ENCODE measurements at places on chromosomes 4 and X. TPM values are rescaled to one million over a fixed set of nuclear protein-coding genes. Genes with fewer than 3 reads are reported as not detected.

- no peak for DNase-seq
- H3K36me3 ChIP-seq = no peaks in the 10 kb centered on the region
Measured at GRCh38 chr4:90537491-90537890, 410.3 kb downstream of the CCSER1 start.

Gene PITX2
- 17.4 TPM for total RNA-seq

Gene PLXNA3
- 89.7 TPM for total RNA-seq

DNA sequence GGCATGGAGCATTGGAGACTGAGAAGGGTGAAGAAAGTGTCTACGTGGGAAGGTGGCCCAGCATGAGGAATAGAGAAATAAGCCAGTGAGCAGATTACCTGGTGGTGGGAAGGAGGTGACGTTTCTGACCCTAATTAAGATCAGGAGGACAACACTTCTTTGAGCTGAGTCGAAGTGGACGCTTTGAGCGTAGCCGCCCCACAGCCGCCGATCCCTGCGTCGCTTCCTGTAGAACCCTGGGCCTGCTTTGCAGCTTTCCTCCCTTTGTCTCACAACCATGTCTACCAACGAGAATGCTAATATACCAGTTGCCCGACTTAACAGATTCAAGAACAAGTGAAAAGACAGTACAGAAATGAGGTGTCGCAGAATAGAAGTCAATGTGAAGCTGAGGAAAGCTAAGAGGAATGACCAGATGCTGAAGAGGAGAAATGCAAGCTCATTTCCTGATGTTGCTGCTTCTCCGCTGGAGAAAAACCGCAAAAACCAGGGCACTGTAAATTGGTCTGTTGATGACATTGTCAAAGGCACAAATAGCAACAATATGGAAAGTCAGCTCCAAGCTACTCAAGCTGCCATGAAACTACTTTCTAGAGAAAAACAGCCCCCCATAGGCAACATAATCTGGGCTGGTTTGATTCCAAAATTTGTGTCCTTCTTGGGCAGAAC lies 6.4 kb upstream of the ANTXR2 start:
- no peak for DNase-seq
- peaks cover 7% of the 10 kb centered on the region for H3K36me3 ChIP-seq
- H3K27ac ChIP-seq = no peak overlapping the region
- no peaks in the 10 kb centered on the region for H3K27me3 ChIP-seq
- peaks cover 72% of the 10 kb centered on the region for H3K4me1 ChIP-seq

GRCh38 chrX:22629105-22629725 lies 356.5 kb downstream of the CBLL2 start:
- DNase-seq = peak; percentile 51
- no peaks in the 10 kb centered on the region for H3K27me3 ChIP-seq
- no peaks in the 10 kb centered on the region for H3K36me3 ChIP-seq
- H3K4me1 ChIP-seq = peaks cover 23% of the 10 kb centered on the region
- H3K27ac ChIP-seq = peak overlapping the region; percentile 59

GRCh38 chrX:18753631-18754030 lies 46.2 kb downstream of the PPEF1 start:
- DNase-seq = no peak
- H3K27ac ChIP-seq = no peak overlapping the region
- H3K27me3 ChIP-seq = peaks cover 7% of the 10 kb centered on the region
- no peaks in the 10 kb centered on the region for H3K4me1 ChIP-seq

Gene SLC4A4
- total RNA-seq = 22.6 TPM

- H3K4me3 ChIP-seq = no peak overlapping the region
- H3K36me3 ChIP-seq = no peaks in the 10 kb centered on the region
- no peak overlapping the region for H3K27ac ChIP-seq
- H3K4me1 ChIP-seq = peaks cover 9% of the 10 kb centered on the region
Measured at GRCh38 chr4:169054879-169055278, 44.8 kb upstream of the CBR4 start.

GRCh38 chr4:98939438-98939837 lies 10.5 kb upstream of the EIF4E start:
- H3K4me3 ChIP-seq = no peak overlapping the region
- no peaks in the 10 kb centered on the region for H3K36me3 ChIP-seq
- H3K27ac ChIP-seq = peak overlapping the region; percentile 58

Gene IL15
- 2.0 TPM for total RNA-seq

DNA sequence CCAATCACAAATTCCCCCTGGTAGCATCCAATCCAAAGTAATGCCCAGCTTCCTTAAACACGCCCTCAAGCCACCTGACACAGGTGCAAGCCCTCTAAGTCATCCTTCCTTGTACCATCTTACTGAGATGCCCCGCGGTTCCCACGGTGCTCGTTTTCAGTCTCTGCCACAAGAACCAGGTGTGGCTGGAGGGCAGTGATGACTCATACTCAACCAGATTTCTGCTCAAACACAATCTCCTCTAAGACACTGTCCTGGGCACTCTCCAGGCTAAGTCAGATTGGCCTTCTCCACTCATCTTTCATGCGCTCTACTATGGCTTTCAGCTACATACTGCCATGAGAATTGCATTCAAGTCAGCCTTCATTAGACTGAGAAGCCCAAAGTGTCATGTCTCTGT lies 3.5 kb downstream of the SH3KBP1 start:
- peaks cover 51% of the 10 kb centered on the region for H3K4me1 ChIP-seq
- no peaks in the 10 kb centered on the region for H3K27me3 ChIP-seq
- no peak overlapping the region for H3K4me3 ChIP-seq
- H3K36me3 ChIP-seq = no peaks in the 10 kb centered on the region
- no peak overlapping the region for H3K27ac ChIP-seq

DNA sequence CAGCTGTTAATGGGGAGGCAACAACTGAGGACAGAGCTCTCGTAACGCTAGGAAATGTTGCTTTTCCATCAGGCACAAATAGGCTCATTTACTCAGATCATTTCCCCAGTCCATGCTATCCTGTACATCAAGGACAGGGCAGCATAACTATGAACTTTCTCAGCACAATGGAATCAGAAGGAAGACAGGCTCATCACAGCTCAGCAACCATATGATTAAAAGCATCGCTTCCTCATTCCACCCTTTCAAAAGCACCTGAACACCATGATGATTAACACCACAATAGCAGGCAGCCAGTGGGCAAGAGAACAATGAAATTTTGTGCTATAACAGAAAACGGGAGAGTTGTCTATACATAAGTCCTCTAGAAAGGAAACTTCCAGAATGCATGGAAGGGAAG lies 297.8 kb downstream of the ZNF674 start:
- H3K27ac ChIP-seq = no peak overlapping the region
- peaks cover 20% of the 10 kb centered on the region for H3K4me1 ChIP-seq
- H3K27me3 ChIP-seq = peaks cover 8% of the 10 kb centered on the region

GRCh38 chr4:175451238-175451965 lies 360.7 kb downstream of the GPM6A start:
- no peak overlapping the region for H3K4me3 ChIP-seq
- no peak overlapping the region for H3K27ac ChIP-seq
- H3K4me1 ChIP-seq = peaks cover 11% of the 10 kb centered on the region
- H3K27me3 ChIP-seq = peaks cover 3% of the 10 kb centered on the region

DNA sequence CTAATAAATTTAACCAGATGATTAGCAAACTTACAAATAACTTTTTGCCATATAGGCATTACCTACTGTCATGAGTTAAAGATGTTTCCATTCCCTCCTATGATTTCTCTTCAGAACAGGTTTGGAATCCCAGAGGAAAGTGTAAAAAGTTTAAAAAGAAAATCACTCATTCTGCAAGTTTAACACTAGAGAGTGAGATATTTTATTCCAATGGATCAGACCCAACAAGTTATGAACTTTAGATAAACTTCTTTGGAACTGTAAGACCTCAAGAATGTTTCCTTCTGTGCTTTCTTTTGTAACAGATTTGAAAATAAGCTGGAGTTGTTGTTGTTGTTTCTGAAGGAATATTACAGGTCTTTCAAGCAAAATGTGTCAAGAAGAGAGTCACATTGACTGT lies 51.6 kb downstream of the PPP3CA start:
- H3K4me3 ChIP-seq = no peak overlapping the region
- H3K27ac ChIP-seq = no peak overlapping the region
- peaks cover 15% of the 10 kb centered on the region for H3K4me1 ChIP-seq
- no peak for DNase-seq
- H3K36me3 ChIP-seq = no peaks in the 10 kb centered on the region

GRCh38 chr4:2059726-2060602 lies 837 bp downstream of the NAT8L start:
- no peak overlapping the region for H3K27ac ChIP-seq
- H3K4me3 ChIP-seq = no peak overlapping the region
- no peaks in the 10 kb centered on the region for H3K36me3 ChIP-seq

Gene HSD17B13
- not detected for total RNA-seq

DNA sequence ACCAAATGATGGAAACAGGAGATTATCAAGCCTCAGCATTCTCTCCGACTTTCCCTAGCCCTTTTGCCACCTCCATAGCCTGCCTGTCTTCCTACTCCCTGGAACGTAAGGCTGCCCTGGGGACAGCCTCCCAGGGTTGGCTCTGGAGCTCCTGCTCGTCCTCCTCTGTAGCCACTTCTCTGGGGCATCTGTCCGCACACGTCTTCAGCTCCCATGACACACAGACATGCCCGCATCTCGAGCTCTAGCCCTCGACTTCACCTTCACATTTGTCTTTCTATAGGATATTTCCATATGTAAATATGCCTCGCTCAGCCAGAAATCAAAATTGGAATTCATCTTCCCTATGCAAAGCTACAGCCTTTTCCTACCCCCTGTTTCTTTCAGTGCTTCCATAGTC lies 67.7 kb downstream of the TSC22D3 start:
- H3K27me3 ChIP-seq = peaks cover 4% of the 10 kb centered on the region

Gene HTRA3
- 7.1 TPM for total RNA-seq

Gene AREG
- total RNA-seq = 0.32 TPM

DNA sequence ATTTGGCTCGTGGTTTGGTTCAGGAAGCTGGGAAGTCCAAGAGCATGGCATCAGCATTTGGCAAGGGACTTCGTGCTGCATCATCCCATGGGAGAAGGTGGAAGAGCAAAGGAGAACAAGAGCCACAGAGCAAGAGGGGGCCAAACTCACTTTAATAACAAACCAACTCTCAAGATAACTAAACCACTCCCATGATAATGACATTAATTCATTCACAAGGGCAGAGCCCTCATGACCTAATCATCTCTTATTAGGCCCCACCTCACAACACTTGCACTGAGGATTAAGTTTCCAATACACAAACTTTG lies 113.4 kb upstream of the ATXN3L start:
- peak overlapping the region; percentile 45 for H3K4me3 ChIP-seq
- 0 out of 2 replicates have a peak, but pooled peaks cover 5% of the 10 kb centered on the region for H3K36me3 ChIP-seq
- H3K4me1 ChIP-seq = peaks cover 29% of the 10 kb centered on the region
- peak overlapping the region; percentile 93 for H3K27ac ChIP-seq
- H3K27me3 ChIP-seq = no peaks in the 10 kb centered on the region
- DNase-seq = peak; percentile 56

- peak overlapping the region; percentile 91 for H3K4me3 ChIP-seq
- DNase-seq = no peak
- H3K36me3 ChIP-seq = peaks cover 17% of the 10 kb centered on the region
Measured at GRCh38 chrX:2609431-2610238, 81.5 kb upstream of the CD99 start.

DNA sequence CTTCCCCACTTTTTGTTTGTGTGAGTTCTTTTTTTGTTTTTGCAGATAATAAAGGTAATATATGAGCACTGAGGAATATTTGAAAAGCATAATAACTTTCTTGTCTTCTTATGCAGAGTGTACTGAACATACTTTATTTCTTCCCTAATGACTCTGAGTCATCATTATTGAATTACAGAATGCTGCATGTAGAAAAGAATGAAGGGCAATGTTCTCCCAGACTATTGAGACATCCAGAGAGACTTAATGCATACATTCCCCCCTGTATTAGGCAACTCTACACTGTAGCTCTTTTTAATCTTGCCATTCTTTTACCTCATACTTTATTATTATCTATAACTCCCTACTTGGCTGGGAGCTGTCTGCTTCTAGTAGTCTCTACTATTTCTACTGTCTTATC lies 240.5 kb upstream of the ANKRD50 start:
- H3K27ac ChIP-seq = no peak overlapping the region
- no peak overlapping the region for H3K4me3 ChIP-seq
- peaks cover 7% of the 10 kb centered on the region for H3K36me3 ChIP-seq
- no peaks in the 10 kb centered on the region for H3K27me3 ChIP-seq

DNA sequence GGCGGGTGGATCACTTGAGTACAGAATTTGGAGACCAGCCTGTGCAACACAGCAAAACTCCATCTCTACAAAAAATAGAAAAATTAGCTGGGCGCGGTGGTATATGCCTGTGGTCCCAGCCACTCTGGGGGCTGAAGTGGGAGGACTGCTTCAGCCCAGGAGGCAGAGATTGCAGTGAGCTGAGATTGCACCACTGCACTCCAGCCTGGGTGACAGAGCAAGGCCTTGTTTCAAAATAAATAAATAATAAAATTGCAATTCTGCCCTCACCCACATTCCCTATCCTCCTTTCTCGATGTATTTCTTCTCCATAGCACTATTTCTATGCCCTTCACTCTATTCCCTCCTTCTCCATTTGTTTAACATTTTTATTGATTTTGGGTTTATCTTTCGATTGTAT lies 8.7 kb upstream of the SLAIN2 start:
- peaks cover 4% of the 10 kb centered on the region for H3K36me3 ChIP-seq
- H3K27ac ChIP-seq = peak overlapping the region; percentile 95
- peak overlapping the region; percentile 39 for H3K4me3 ChIP-seq
- peaks cover 99% of the 10 kb centered on the region for H3K4me1 ChIP-seq
- H3K27me3 ChIP-seq = 0 out of 2 replicates have a peak, but pooled peaks cover 2% of the 10 kb centered on the region

Gene HS6ST2
- total RNA-seq = not detected

- H3K4me3 ChIP-seq = no peak overlapping the region
- peaks cover 1% of the 10 kb centered on the region for H3K27me3 ChIP-seq
- H3K27ac ChIP-seq = no peak overlapping the region
- DNase-seq = no peak
- peaks cover 31% of the 10 kb centered on the region for H3K4me1 ChIP-seq
- H3K36me3 ChIP-seq = peaks cover 23% of the 10 kb centered on the region
Measured at GRCh38 chrX:44971674-44972073, 98.7 kb downstream of the KDM6A start.

DNA sequence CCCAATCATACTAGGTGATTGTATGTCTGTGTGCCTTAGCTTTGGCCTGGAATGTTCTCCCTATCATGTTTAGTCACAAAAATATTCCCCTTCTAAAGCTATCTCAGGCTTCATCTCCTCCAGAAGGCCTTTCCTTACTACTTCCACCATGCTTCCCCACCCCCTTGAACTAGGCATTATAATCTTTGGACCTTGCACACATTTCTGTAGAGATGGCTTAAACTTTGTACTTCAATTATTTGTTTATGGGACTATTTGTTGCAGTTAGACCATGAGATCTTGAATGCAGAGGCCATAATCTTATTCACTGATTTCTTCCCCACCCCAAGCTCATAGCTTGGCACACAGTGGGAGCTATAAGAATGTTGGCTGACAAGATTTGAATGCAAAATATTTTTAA lies 262.0 kb upstream of the EDA2R start:
- no peaks in the 10 kb centered on the region for H3K36me3 ChIP-seq
- DNase-seq = no peak
- H3K27ac ChIP-seq = no peak overlapping the region
- no peaks in the 10 kb centered on the region for H3K4me1 ChIP-seq

GRCh38 chr4:15753786-15754185 lies 24.3 kb upstream of the CD38 start:
- H3K36me3 ChIP-seq = no peaks in the 10 kb centered on the region
- peak overlapping the region; percentile 10 for H3K27ac ChIP-seq
- H3K4me3 ChIP-seq = peak overlapping the region; percentile 40
- peaks cover 19% of the 10 kb centered on the region for H3K27me3 ChIP-seq

Gene SLC34A2
- not detected for total RNA-seq

GRCh38 chr4:151359576-151359975 lies 34.2 kb upstream of the SH3D19 start:
- H3K27me3 ChIP-seq = peaks cover 5% of the 10 kb centered on the region
- no peak for DNase-seq
- H3K4me1 ChIP-seq = peaks cover 20% of the 10 kb centered on the region
- H3K27ac ChIP-seq = no peak overlapping the region
- no peak overlapping the region for H3K4me3 ChIP-seq
- H3K36me3 ChIP-seq = no peaks in the 10 kb centered on the region

Measured in HFFc6 (cell line).